H9 (cell line): ENCODE measurements at places on chromosomes 5 and 9. TPM values are rescaled to one million over a fixed set of nuclear protein-coding genes. Genes with fewer than 3 reads are reported as not detected.

DNA sequence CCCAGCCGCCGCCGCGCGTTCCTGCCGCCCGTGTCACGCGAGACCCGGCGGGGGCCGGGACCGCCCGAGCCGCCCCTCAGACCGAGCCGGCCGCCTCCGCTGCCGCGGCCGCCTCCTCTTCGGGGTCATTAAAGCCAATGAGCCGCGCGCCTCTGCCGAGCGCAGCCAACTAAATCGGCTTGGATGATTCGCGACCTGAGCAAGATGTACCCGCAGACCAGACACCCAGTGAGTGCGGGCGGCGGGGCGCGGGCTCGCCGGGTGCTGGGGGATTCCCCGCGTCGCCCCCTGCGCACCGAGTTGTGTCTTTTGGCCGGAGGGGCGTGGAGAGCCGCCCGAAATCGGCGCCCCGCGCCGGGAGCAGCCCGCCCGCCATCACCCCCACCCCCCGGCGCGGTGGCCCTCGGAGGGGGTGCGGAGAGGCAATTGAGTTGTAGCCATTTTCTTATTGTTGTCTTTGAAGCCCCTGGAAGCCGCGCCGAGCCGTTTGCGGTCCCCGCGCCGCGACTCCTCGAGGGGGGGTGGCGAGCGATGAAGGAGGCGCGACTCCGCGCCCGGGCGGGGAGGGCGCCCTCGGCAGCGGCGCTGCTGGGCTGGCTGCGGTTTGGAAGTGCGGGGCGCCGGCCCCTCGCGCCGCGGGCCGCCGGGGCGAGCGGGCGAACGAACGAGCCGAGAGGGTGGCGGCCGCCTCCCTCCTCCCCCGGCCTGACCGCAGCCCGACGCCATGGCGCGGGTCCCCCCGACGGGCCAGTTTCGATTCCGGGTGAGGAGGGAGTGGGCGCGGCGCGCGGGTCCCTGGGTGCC is 1.0 kb downstream of the TLE4 start:
- H3K27me3 ChIP-seq = no peaks in the 10 kb centered on the region
- H3K4me3 ChIP-seq = peak overlapping the region; percentile 81
- DNase-seq = peak; percentile 42
- H3K36me3 ChIP-seq = peaks cover 36% of the 10 kb centered on the region
- peaks cover 3% of the 10 kb centered on the region; the same call in 1 of the 2 replicates for H3K4me1 ChIP-seq

- H3K27me3 ChIP-seq = no peaks in the 10 kb centered on the region
- no peaks in the 10 kb centered on the region for H3K4me1 ChIP-seq
- DNase-seq = no peak
- H3K27ac ChIP-seq = no peak overlapping the region
- no peaks in the 10 kb centered on the region for H3K36me3 ChIP-seq
- no peak overlapping the region for H3K4me3 ChIP-seq
Observed at GRCh38 chr9:22332202-22332601, 114.4 kb upstream of the DMRTA1 start.

DNA sequence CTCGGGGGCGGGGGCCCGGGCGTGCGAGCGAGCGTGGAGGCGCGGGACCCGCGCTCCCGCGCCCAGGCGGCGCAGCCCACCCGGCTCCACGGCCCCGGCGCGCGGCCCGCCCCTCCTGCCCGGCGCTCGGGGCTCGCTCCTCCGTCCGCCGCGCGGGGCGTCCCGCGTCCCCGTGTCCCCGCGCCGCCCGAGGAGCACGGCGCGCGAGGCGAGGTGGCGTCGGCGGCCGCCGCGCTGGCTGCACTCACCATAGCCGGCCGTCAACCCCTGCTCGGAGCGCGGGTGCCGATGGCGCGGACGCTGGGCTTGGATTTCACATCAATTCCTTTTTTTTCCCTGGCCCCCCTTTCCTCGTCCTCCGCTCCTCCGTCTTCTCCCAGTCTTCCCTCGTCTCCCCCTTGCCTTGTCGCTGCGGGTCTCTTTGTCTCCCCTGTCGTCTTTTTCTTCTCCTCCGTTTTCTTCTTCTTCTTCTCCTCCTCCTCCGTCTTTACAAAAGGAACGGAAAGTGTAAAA is 494 bp downstream of the PTCH1 start:
- DNase-seq = no peak
- no peaks in the 10 kb centered on the region for H3K36me3 ChIP-seq
- H3K4me3 ChIP-seq = peak overlapping the region; percentile 74

DNA sequence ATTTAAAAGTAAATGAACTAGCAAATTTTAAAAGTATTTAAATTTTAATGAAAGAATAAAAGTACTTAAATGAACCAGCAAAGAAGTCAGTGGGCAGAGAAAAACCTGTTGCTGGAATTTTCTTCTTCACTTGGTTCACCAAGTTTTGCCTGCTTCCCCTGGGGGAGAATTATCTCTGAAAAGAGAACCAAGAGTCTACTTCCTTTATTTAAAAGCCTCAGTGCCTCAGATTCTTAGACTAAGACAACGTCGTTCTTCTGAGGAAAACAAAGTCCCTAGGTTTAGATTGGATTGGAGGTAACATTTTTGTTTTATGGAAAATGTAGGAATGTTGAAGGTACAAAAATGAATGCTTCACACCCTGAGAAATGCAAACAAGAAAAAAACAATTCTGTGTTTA is 7.4 kb upstream of the KLF4 start:
- H3K27me3 ChIP-seq = no peaks in the 10 kb centered on the region; the same call in 1 of the 2 replicates
- no peak for DNase-seq
- no peak overlapping the region for H3K4me3 ChIP-seq
- H3K36me3 ChIP-seq = no peaks in the 10 kb centered on the region
- H3K4me1 ChIP-seq = no peaks in the 10 kb centered on the region

DNA sequence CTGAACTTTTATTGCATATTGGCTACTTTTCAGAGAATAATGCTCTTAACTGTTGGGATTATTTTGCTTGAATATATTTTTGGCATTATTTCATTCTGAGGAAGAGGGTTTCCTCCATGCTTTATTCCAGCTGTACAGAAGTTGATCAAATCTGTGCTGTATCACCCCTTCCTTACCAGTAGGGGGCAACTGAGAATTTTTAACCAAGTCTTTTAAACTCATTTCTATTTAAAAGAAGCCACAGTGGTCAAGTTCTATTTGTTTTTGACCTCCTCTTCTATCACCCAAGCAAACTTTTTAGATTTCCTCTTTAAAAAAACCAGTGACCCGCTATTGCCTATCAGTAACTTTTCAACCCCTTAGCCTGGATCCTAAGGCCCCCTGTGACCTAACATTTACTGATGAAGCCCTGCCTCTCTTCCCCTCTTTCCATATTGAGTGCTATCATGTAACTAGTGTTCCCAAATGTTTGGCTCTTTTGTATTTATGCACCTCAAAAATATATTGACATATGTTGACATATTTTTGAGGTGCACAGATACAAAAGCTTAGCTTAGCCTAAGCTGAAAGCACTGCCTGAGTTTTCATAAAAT is 80.6 kb downstream of the FBXO4 start:
- no peak overlapping the region for H3K27ac ChIP-seq
- no peak for DNase-seq
- no peaks in the 10 kb centered on the region for H3K27me3 ChIP-seq
- H3K4me1 ChIP-seq = no peaks in the 10 kb centered on the region
- no peaks in the 10 kb centered on the region for H3K36me3 ChIP-seq
- H3K4me3 ChIP-seq = no peak overlapping the region

DNA sequence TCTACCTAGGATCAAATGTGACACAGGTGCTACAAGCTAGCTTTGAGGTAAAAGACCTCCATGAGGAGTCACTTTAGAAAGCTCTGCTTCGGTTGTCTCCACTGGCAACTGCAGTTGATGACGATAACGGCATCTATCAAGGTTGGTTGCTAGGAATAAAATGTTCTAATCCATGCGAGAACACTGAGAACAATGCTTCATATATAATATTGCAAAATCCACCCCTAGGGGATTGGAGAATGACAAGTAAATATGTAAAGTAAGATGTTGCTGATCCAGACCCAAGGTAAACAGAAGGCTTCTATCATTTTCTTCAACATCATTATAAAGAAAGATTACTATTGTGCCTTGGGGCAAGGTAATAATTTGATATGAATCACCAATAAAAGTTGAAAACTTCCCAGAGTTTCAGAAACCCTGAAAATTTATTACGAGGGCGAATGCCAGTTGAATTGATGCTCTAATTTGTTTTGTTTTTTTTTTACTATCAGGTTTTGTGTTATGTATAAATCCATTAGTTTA is 1003.4 kb downstream of the CDH18 start:
- peaks cover 2% of the 10 kb centered on the region; the same call in 1 of the 2 replicates for H3K4me1 ChIP-seq
- H3K27me3 ChIP-seq = no peaks in the 10 kb centered on the region
- no peak for DNase-seq
- H3K4me3 ChIP-seq = no peak overlapping the region

DNA sequence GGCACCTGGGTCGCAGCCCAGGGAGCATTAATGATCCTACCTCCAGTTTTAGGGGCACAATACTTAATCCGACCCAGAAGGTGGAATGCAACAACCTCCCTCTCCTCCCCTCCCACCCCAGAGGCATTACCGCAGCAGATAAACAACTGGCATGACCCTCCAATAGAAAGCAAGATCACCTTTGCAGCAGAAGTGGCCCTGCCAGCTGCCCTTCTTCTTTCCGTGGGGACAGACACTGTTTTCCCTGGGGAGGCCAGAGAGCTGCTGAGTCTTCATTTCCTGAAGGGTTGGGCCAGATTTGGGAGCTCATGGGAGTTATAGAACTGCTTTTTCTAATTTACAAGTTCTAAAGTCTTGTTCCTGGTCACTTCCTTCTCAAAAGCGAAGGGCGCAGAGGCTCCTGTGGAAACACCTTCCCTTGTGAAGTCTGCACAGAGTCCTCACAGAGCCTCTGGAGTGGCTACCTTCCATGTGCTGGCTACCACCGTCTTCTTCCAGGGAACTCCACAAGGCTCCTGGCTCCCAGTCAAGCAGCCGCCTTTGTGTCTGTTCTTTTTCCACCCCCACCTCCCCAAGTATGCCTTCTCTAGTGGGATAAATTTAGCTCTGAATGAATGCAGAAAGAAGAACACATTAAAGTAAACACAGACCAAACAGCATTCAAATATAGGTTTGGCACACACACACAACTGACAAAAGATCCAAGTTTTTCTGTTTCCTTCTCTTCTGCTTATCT is 8.0 kb upstream of the PALM2AKAP2 start:
- DNase-seq = no peak
- H3K27ac ChIP-seq = no peak overlapping the region
- no peak overlapping the region for H3K4me3 ChIP-seq
- no peaks in the 10 kb centered on the region for H3K27me3 ChIP-seq
- H3K4me1 ChIP-seq = peaks cover 12% of the 10 kb centered on the region; the same call in 1 of the 2 replicates

DNA sequence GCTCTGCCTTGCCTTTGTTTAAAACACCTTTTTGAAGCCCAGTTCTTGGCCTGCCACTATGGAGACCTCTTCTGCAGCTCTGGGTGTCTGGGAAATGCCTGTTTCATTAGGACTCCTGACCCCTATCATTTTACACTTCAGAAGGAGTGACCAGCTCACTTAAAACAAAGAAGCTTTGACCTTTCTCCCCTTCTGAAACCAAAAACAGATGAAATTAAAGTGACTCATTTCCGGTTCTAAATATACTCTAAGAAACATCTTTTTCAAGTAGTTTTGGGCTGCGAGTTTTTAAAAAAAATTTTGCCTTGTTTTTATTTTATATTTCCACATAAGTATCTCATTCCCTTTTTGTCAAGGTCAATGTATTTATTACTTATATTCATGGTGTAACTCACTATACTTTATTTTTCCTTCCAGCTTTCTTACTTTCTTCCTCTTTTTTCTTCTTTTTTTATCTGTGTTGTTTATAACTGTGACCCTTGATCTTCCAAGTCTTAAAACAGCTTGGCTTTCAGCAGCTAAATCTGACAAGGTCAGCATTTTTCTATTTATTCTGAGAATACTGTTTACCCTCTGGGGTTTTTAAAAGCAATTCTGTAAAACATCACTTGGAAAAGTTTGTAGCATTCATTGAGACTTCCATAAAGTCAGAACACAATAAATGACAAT is 672.9 kb downstream of the NR2F1-AS1 start:
- no peaks in the 10 kb centered on the region for H3K36me3 ChIP-seq
- no peak overlapping the region for H3K4me3 ChIP-seq
- no peak for DNase-seq
- H3K27me3 ChIP-seq = no peaks in the 10 kb centered on the region

DNA sequence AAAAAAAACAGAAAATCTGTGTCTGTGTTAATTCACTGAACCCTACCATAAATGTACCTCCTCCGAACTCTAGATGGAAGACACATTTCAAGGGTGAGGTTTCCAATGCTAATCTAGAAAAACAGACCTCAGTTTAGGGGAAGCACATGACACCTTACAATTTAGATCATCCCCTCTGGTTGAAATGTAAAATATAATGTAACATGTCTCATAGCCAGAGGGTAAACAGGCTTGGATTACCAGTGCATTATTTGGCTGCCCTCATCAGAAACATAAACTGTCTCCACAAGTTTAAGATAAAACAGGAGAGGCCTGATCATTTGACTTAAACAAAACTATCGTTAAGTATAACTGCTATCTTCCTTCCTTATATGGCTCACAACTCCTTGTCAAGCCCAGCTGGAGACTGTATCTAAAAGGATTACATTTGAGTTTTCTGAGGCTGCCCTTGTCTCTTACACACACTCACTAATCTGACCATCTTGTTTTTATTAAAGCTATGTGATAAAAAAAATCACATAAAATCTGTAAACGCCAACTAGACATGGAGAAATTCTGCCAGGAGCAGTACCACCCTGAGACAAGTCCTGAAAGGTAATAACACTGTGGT is 105.7 kb downstream of the LURAP1L start:
- H3K27me3 ChIP-seq = no peaks in the 10 kb centered on the region
- H3K36me3 ChIP-seq = no peaks in the 10 kb centered on the region
- H3K4me3 ChIP-seq = no peak overlapping the region
- no peak for DNase-seq

DNA sequence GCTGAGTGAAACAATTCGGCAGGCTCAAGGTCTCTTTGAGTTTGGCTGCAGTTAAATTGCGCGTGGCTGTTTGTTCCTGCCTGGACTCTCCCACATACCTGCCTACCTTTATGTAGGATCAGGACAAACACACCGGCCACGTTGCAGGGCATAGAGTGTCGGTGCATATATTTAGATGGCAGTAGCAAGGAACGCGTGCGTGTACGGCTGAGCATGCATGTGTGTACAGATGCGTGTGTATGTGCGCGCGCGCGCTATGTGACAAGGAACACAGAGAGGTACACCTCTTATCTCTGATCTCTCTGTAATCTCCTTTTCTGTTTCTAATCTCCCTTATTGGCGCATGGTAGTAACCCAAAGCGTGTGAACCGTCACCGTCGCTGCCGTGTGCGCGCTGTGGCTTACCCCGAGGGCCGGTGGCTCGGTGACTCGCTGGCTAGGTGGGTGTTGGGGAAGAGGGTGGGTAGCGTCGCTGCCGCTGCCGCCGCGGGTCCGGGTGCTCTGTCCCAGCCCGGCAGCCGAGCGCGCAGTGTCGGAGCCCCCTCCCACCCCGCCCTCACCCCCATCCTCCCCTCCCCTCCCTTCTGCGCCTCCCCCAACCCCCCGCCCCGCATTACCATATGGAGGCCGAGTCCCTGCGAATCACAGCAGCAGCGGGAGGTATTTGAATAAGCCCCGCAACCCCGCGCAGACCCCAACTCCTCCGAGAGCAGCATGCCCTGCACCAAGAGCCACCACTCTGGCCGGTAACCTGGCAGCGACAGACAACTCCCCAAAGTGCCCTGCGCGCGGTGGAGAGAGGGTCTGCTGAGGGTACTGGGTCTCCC is 204.8 kb downstream of the MEF2C start:
- H3K36me3 ChIP-seq = no peaks in the 10 kb centered on the region
- peak overlapping the region; percentile 38 for H3K4me3 ChIP-seq
- H3K27me3 ChIP-seq = peaks cover 74% of the 10 kb centered on the region
- peak; percentile 78 for DNase-seq

- no peaks in the 10 kb centered on the region for H3K36me3 ChIP-seq
- no peak for DNase-seq
- no peaks in the 10 kb centered on the region for H3K4me1 ChIP-seq
- H3K4me3 ChIP-seq = no peak overlapping the region
- H3K27me3 ChIP-seq = no peaks in the 10 kb centered on the region
Observed at GRCh38 chr9:134624137-134624591, 17.4 kb upstream of the COL5A1 start.

The PCA3 gene
- not detected in 2 replicates for total RNA-seq

The S1PR3 gene
- 3.1 and 3.3 TPM in 2 replicates for total RNA-seq

The PCDHGA6 gene
- 1.5 and 1.7 TPM in 2 replicates for total RNA-seq

The PCDHGB2 gene
- 3.2 and 3.8 TPM in 2 replicates for total RNA-seq

The SLC36A2 gene
- 0.07 and 0.15 TPM in 2 replicates for total RNA-seq

The CER1 gene
- 22.3 and 24.3 TPM in 2 replicates for total RNA-seq
